T-cell (primary cell): ENCODE measurements at places on chromosomes 3 and 15.
A peak's percentile ranks its signal among the peaks of the same experiment; 100 is the strongest.

- H3K36me3 ChIP-seq: no peaks in the 10 kb centered on the region
- no peak overlapping the region for H3K27ac ChIP-seq
- peak overlapping the region; percentile 87 for H3K4me3 ChIP-seq
- H3K27me3 ChIP-seq: no peaks in the 10 kb centered on the region
- peak; percentile 47 for DNase-seq
- H3K4me1 ChIP-seq: peaks cover 3% of the 10 kb centered on the region
Observed at GRCh38 chr3:38454884-38455638, 1.4 kb downstream of the ACVR2B start.

DNA sequence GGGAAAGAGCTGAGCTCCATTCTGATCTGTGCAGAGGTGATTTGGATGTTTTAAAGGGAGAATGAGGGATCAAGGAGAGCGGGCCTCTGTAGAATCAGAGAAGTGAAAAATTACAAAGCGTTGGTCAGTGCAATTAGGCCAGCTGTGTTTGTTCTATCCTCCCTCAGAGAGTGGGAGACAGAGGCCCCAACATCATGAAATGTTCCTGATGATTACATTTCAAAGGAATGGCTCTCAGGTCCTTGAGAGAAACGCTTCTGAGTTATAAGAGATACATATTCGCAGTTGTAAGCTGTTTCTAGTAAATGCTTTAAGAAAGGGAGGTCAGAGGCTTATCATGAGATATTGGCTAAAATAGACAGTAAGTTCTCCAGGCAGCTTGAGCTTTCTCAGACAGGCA, 15.7 kb upstream of the CAND2 start:
- no peaks in the 10 kb centered on the region for H3K36me3 ChIP-seq
- DNase-seq: no peak
- H3K27me3 ChIP-seq: no peaks in the 10 kb centered on the region
- no peak overlapping the region for H3K27ac ChIP-seq
- no peak overlapping the region for H3K4me3 ChIP-seq

DNA sequence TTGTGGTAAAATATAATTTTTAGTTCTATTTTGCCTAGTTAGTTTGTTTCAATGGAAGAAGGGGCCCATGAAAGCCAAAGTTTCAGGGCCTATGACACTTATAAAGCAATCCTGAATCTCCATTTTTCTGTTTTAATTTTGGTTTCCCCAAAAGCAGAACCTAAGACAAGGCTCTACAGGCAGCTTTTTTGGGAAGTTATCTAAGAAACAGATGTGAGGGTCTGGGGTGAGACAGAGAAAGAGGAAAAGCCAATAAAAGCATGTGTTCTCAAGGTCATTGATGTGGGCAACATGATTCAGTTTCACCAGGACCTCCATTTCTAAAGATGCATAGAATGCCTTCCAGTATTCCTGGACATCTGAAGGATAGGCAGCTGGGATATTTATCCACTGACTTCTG, 598.5 kb downstream of the PDCD6IP start:
- H3K27ac ChIP-seq: no peak overlapping the region
- no peak overlapping the region for H3K4me3 ChIP-seq
- DNase-seq: no peak
- H3K36me3 ChIP-seq: no peaks in the 10 kb centered on the region

GRCh38 chr15:99504071-99504822, 61.5 kb upstream of the MEF2A start:
- H3K4me3 ChIP-seq: no peak overlapping the region
- H3K27ac ChIP-seq: no peak overlapping the region
- H3K36me3 ChIP-seq: no peaks in the 10 kb centered on the region
- H3K27me3 ChIP-seq: peaks cover 22% of the 10 kb centered on the region

GRCh38 chr3:145490088-145491048, 670.6 kb downstream of the PLOD2 start:
- DNase-seq: no peak
- no peaks in the 10 kb centered on the region for H3K27me3 ChIP-seq
- H3K4me3 ChIP-seq: no peak overlapping the region
- no peaks in the 10 kb centered on the region for H3K36me3 ChIP-seq
- no peak overlapping the region for H3K27ac ChIP-seq
